Smooth muscle cell of the coronary artery (primary cell): ENCODE measurements at places on chromosomes 11 and 22. TPM values are rescaled to one million over a fixed set of nuclear protein-coding genes. Genes with fewer than 3 reads are reported as not detected.

KRTAP5-1 gene
- not detected in 2 replicates for total RNA-seq

HEPHL1 gene
- 0.30 TPM in 1 of 2 replicates, not detected in the other for total RNA-seq

OR2AG2 gene
- 0.08 TPM in 1 of 2 replicates, not detected in the other for total RNA-seq

NCAM1 gene
- total RNA-seq: 0.30 and 0.59 TPM in 2 replicates

INPP5J gene
- total RNA-seq: under 0.01 and 0.15 TPM in 2 replicates

SNX32 gene
- total RNA-seq: 1.1 and 4.3 TPM in 2 replicates

DUSP8 gene
- total RNA-seq: 0.23 TPM in 1 of 2 replicates, not detected in the other

HSCB gene
- 4.1 and 12.0 TPM in 2 replicates for total RNA-seq

OSM gene
- not detected in 2 replicates for total RNA-seq

GAL3ST1 gene
- not detected in 2 replicates for total RNA-seq

IRAG1 gene
- 3.6 and 4.8 TPM in 2 replicates for total RNA-seq
